Activated CD4-positive, alpha-beta T cell treated with anti-CD3 and anti-CD28 coated beads, Interleukin-10, Interleukin-2, amounts not matched to agents 100 ng/mL and 50 ng/mL, durations not matched to agents 16 hours and 8 hours (primary cell): ENCODE measurements at places on chromosomes 3 and 15.

- DNase-seq, result no peak
These were observed 157.7 kb downstream of the THSD4 start for GRCh38 chr15:71272932-71273331.

GRCh38 chr3:130543322-130543721 is 26.3 kb downstream of the COL6A6 start:
- DNase-seq, result no peak

- DNase-seq, result peak; percentile 51
These were observed 16.2 kb downstream of the TERC start for GRCh38 chr3:169748670-169749069.

- no peak for DNase-seq
These were observed 59.1 kb upstream of the IQSEC1 start for GRCh38 chr3:13132281-13132680.

DNA sequence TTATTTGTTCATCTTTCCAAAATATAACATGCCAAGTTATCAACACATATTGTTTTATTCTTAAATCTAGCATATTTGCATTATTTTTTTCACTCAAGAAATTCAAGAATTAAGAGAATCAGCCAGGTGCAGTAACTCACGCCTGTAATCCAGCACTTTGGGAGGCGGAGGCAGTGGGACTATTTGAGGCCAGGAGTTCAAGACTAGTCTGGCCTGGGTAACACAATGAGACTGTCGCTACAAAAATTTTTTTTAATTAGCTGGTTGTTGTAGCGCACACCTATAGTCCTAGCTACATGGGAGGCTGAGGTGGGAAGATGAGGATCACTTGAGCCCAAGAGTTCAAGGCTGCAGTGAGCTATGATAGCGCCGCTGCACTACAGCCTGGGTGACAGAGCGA is 10.5 kb downstream of the DCUN1D1 start:
- DNase-seq, result no peak

- no peak for DNase-seq
These were observed 5.5 kb downstream of the MEF2A start for GRCh38 chr15:99571299-99571698.

DNA sequence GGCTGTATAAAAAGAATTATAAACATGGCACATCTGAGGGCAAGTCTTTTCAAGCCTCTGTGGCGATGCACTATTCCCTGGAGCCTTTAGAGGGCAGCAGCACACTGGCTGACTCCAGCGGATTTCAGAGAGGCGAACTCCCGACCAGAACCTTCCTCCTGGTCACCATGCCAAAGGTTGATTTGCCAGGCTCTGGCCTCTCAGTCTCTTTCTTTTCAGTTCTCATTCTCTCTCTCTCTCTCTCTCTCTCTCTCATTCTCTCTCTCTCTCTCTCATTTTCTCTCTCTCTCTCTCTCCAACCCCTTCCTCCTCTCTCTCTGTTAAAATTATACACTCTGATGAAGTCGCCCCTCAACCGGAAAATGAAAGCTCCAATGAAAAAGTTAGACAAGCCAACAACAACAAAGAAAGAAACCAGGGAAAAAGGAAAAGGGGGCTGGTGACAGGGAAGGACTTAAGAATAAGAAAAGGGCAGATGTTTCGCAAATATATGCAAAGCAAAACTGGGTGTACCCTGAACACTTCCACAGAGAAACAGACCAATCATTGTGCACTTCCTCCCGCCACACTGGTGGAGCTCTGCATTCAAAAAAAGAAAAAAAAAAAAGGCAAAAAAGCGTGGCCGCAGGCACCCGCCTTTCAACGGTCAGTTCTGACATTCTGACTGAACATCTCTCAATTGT is 90.2 kb downstream of the TIGIT start:
- DNase-seq, result peak; percentile 79

- peak; percentile 75 for DNase-seq
These were observed 29.6 kb downstream of the PSTPIP1 start for GRCh38 chr15:77024273-77025082.

DNA sequence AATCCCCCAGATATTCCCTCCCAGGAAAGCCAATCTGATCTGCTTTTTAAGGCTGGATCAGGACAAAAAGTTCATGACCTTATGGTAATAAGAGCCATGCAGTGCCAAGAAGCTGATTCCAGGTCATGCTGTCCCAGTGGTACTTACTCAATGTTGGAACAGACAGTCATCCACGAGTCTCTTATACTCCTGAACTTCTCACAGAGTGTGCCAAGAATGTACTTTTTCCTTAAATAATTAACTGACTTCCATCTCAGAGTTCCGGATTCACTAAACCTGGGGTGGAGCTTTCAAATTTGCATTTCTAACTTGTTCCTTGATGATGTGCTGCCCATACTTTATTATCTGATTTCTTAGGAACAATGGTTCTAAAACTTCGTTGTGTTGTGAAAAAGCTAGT is 3.4 kb upstream of the P3H2 start:
- DNase-seq, result no peak

DNA sequence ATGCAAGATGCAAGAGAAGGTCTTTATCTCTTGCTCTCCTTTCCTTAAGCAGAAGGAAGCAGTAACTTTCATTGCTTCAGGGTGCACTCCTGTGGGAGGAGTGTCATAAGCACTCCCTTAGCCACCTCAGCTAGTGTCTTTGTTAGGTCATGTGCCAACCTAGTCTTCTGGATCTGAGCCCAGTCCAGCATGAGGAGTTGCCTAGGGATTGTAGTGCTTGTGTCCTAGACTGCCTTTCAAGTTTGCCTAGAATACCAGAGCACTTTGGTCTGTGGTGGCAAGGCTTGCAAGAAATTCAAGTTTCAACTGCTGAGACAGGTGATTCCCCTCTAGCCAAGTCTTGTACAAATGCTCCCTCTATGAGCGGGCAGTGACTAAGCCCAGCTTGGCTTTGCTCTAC is 633.6 kb downstream of the ZNF385D start:
- no peak for DNase-seq
